ENCODE measurements at places on chromosomes 7 and 10.
A peak's percentile ranks its signal among the peaks of the same experiment; 100 is the strongest.

GRCh38 chr7:96085953-96086352, 235.9 kb downstream of the SLC25A13 start:
- DNase-seq, result no peak

- peak; percentile 47 for DNase-seq
These were observed 25.5 kb downstream of the VOPP1 start for GRCh38 chr7:55546814-55547213.

GRCh38 chr7:116522247-116522646, 2.6 kb upstream of the CAV1 start:
- DNase-seq, result no peak

DNA sequence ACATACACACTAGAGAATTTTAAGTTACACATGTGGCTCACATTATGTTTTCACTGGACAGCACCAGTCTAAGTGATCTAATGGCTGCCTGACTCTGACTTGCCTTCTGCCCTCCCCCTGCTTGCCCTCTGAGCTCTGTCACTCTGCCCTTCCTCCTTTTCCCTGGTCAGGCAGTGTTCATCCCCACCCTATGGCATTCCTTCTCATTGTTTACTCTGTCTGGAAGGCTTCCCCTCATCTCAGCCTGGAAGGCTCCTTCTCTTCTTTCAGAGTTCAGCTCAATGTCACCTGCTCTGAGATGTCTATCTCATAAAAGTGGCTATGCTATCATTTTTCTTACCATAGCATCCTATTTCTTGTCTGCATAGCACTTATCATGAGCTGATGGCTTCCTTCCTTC, 305.7 kb downstream of the BMPER start:
- no peak for DNase-seq

- DNase-seq, result no peak
These were observed 101.2 kb upstream of the EFCAB10 start for GRCh38 chr7:105682341-105683060.

- no peak for DNase-seq
These were observed 130.9 kb upstream of the CDK6 start for GRCh38 chr7:92967238-92967637.

DNA sequence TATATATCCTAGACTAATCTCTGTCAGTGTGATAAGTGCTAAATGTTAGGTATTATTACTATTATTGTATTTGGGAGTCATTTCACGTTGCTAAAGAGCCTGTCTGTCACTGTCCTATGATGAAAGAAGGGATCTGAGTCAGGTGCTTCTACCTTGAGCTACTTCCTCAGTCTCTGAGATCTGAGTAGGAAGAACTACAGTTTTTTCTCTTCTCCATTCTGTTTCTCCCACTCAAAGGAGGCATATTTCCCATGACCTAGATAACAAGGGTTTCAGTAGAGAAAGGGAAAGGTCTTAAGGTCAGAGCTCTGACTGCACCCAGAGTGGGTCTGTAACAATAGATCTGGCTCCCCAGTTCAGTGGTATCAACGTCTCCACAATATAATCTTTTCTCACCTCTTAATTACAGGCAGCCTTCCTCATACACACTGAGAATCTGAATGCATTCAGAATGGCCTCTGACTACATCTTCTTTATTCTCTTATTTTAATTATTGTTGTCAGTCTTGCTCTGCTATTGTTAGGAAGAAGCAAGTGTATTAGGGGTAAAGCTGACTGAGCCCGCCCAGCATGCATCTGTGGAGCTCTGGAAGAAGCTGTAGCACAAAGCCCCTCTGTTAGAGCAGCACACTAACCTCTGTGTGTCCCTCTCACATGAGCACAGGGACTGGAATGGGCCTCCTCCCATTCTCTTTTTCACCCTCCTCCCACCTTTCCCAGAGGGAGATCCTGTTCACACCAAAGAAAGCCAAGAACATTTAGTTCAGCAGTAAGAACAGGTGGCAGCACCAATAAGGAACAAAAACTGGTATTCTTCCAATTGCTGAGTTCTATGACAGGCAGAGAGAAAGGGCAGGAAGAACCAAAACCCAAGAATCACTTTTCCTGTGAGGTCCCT, 38.1 kb downstream of the USP54 start:
- DNase-seq, result peak; percentile 97

- DNase-seq, result no peak
These were observed 4.6 kb downstream of the H2BK1 start for GRCh38 chr7:151205730-151206129.

DNA sequence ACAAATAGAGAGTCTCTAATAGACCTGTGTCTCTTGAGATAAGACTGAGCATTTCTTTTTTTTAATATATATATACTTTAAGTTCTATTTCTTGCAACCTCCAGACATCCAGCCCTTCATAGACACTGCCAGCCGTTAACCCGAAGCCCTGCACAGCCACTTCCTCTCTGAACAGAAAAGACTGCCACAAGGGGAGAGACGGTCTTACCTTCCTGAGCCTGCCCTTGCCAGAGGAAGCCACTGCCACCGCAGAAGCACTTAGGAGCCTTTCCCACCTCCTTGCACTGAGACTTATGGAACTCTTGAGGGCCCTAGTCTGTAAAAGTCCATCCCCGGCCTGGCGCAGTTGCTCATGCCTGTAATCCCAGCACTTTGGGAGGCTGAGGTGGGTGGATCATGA, 31.8 kb upstream of the PRSS1 start:
- no peak for DNase-seq

GRCh38 chr10:78906734-78907390, 161.9 kb upstream of the ZMIZ1 start:
- no peak for DNase-seq

- no peak for DNase-seq
These were observed 137.8 kb downstream of the CHRM2 start for GRCh38 chr7:137006293-137006692.

DNA sequence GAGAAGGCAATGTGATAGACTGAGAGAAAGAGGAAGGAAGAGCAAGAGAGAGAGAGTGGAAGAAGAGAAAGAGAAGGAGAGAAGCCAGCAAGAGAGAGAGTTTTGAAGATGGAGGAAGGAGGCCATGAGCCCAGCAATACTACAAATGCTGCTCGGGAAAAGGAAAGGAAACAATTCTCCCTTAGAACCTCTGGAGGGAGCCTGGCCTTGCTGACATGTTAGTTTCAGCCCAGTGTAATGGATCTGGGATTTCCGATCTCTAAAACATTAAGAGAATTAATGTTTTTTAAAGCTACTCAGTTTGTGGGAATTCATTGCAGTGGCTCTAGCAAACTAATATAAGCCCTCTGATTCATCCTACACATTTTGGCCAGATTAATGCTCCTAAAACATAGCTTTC, 206.8 kb upstream of the MTPN start:
- DNase-seq, result peak; percentile 1

GRCh38 chr10:3563298-3563697, 221.7 kb downstream of the KLF6 start:
- DNase-seq, result no peak

GRCh38 chr7:64753032-64753431, 41.2 kb upstream of the ZNF138 start:
- no peak for DNase-seq

GRCh38 chr7:123709525-123709924, 39.3 kb downstream of the WASL start:
- DNase-seq, result no peak

DNA sequence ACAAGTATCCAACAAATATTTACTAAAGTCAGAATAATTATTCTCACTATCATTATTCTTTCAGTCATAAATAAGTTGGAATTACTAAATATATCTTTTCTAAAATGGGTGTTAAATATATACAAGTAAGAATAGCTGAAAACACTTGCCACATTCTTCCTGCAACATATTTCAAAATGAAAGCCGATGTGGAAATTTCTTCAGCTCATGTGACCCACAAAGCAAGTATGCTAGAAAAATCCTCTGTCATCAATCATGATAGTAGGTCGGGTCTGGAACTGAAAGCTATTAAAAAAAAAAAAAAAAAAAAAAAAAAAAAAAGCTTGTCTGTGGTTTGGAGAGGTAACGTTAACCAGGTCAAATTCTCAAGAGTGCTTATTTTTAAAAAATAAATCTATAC, 344.7 kb downstream of the NEBL start:
- DNase-seq, result no peak

GRCh38 chr7:141587304-141587703, 36.1 kb downstream of the AGK start:
- no peak for DNase-seq

- no peak for DNase-seq
These were observed 380.3 kb upstream of the LRGUK start for GRCh38 chr7:133746847-133747246.

DNA sequence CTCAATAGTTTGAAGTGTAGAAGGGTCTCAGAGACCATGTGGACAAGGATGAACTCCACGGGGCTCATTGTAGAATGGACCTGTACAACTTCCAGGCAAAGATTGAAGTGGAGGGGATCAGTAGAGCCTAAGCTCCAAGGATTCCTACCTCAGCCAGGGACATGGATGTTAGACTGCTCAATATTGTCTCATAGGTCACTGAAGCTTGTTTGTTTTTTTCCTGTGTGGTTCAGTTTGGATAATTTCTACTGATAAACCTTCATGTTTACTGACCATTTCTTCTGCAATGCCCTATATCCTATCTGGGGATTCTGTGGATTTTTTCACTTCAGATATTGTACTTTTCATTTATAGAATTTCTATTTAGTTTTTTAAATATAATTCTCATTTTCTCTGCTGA, 8.9 kb downstream of the DYDC2 start:
- DNase-seq, result no peak

DNA sequence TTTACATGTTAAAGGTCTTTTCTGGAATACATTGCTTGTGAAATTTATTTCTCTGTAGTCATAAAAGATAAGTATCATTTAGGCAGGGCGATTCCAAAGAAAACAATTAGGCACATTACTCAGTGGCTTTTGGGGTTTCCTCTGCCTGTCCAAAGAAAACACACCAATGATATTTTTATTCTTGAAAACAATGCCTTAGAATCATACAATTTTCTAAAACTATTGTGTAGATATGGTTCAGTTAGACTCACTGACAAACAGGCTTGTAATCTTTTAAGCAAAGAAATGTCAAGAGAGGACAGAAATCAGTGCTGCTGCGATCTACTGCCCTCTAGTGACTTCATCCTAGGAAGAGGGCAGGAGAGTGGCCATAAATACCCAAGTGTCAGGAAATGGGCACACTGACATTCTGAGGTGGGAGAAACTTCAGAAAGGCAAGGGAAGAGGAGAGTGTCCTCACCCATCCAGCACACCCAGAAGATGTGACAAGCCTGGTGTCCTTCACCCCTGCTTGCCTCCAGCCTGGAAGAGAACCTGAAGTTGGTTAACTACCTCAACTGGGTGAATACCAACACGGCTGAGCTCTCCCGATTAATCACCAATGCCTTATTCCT, 120.5 kb downstream of the GALNT11 start:
- DNase-seq, result peak; percentile 30

DNA sequence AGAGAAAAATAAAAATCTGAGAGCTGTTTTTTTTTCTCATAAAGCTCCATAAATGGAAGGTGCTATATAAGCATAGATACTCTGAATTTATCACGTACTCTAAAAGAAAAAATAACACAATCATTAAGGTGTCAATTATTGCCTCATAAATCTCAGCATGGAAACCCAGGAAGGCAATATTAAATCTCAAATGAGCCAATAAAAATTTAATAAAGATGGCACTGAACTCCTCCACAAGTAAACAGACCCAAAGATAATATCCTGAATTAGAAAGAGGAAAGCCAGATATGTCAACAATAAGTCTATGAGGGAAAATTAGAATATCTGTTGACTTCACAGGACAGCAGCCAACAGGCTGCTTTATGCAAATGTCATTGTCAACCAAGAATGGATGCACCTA, 66.5 kb downstream of the CDK6 start:
- no peak for DNase-seq

DNA sequence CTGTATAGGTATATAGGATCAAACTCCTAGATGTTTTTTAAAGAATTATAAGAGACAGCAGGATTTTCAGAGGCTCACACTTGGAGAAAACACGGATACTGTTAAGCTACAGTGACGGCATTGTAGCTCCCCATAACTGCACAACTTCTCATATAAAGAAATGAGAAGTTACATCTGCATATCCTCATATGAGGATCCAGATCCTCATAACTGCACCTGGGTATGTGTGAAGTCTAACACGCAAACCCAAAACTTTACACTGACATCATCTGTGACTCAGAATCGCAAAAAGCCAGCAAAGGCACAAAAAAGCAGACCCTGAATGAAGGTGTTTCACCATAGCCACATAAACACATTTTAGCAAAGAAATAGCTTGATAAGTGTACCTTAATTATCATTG, 34.1 kb downstream of the NEBL start:
- DNase-seq, result no peak

DNA sequence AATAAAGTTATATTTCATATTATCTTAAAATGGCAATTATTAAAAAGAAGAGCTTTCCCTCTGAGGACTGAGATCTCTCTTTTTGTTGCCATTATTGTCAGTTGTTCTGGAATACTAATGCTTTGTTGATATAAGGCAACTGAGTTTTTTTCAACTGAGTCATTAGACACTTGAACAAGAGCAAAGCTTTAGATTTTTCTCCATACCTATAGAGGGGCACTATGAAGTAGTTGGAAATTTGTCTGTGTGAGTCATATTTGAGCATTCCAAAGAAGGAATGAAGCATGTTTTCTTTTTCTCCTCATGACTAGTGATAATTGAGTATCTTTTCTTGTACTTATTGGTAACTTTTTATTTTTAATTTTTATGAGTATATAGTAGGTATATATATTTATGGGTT, 24.5 kb downstream of the RPA3 start:
- no peak for DNase-seq

- DNase-seq, result peak; percentile 33
These were observed 7.9 kb downstream of the COBL start for GRCh38 chr7:51308696-51309095.

DNA sequence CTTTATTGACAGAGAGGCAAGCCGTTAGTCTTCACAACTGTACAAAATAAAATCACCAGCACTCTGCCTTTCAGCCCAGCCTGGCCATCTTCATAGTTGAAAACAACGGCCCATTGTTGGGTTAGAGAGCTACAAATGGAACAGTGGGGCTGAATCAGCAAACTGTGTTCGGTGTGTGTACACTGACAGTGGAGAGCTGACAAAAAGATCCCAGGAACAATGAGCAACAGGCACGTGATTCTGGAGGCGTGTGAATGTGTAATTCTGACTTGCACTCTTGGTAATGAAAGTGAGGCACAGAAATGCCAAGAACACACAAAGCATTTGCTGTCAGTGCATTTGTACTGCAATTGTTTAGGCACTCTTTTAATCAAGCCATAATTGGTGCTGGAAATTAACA, 303.7 kb downstream of the WDR11 start:
- peak; percentile 98 for DNase-seq

DNA sequence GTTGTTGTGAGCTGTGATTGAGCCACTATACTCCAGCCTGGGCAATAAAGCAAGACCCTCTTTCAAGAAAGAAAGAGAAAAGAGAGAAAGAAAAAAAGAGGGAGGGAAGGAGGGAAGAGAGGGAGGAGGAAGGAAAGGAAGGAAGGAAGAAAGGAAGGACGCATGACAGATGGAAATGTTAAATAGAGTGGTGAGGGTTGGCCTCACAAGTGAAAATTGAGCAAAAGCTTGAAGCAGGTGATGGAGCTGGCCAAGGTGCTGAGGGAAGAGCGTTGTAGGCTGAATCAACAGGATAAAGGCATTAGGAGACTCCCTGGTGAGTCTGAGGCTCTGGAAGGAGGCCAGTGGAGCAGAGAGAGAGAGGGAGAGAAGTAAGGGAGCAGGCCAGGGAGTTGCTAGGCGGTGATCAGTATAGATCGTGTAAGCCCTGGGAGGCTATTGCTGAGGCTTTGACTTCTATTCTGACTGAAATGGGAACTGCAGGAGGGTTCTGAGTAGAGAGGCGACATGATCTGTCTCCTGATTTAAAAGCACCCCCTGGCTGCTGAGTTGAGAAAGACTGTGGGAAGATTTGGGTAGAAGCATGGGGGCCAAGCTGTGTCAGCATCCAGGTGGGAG, 26.5 kb upstream of the TMEM248 start:
- DNase-seq, result peak; percentile 8
